ENCODE measurements at places on chromosomes 12 and 14.

DNA sequence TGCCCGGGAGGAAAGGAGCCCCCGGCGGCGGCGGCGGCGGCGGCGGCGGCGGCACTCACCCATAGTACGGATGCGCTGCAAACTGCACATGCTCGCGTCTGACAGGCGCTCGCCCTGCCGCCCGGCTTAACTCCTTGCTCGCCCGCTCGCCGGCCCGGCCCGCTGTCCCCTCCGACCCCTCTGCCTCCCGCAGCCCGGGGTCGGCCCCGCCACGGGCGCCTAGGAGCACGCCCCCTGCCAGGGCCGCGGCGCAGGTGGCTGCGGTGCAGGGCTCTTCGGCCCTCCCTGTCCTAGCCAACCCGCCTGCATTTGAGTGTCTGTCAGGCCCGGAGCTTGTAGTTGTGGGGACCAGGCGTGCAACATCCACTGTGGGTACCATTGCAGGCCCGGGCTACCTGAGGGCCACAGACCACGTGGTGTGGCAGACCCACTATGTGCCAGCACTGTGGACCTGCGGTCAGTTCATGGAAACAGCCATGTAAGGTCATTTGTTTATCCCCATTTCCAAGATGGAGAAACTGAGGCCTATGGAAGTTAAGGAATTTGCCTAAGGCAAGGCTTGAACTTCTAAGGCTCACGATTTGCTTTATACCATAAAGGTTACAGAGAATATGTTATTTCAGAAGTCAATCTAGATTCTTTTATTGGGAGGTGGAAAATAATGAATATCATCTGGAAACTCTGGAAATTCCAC, 17.6 kb upstream of the PLEKHH1 start:
- DNase-seq: no peak

DNA sequence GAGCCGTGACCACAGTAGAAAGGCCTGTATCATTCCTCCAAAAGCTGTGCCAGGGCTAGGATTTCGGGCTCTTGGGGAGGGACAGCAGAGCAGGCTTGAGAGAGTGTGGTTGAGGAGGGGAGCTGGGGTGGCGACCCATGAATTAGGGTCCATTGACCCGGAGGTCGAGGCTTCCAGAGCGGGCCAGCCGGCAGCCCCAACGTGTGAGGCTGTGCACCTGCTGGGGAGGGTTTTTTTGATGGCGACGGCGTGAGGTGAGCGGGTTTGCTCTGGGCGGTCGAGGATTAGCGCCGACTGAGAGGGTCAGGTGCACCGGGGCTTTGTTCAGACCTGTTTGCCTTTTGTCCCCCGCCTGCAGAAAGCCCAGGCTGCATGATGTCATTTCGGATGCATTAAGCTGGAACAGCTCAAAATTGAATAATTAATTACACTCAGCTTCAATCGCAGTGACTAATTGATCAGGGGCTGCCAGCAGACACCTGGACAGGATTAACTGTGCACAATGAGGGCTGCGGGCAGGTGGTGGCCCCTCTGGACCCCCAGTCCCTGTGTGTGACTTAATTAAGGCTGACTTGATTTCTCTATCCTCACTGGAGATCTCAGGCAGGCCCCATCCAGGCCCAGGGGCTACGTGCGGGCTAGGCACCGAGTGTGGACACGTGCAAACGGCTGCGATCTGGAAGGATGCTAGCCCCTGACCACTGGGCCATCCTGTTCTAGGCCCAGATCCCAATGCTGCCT, 42.1 kb upstream of the MEG3 start:
- DNase-seq: no peak

GRCh38 chr14:103624860-103625259, 4.2 kb upstream of the KLC1 start:
- DNase-seq: no peak

GRCh38 chr12:58071994-58072393, 130.6 kb downstream of the ATP23 start:
- no peak for DNase-seq

GRCh38 chr12:60144395-60144794, 548.6 kb downstream of the SLC16A7 start:
- no peak for DNase-seq

- no peak for DNase-seq
Observed at GRCh38 chr12:64824500-64825142, at the start of gene TBC1D30. Gene TBC1D30 (plus strand): TSS chr12:64824647. CDS start chr12:64824880, 233 bp downstream.

GRCh38 chr12:4025181-4026019, 152.2 kb upstream of the PARP11 start:
- no peak for DNase-seq

- no peak for DNase-seq
Observed at GRCh38 chr14:96243785-96244184, 12.2 kb upstream of the BDKRB1 start.

- DNase-seq: no peak
Observed at GRCh38 chr14:104895207-104895785, 29.4 kb upstream of the PLD4 start.

- DNase-seq: no peak
Observed at GRCh38 chr12:110354172-110354780, 49.2 kb downstream of the ANAPC7 start.

DNA sequence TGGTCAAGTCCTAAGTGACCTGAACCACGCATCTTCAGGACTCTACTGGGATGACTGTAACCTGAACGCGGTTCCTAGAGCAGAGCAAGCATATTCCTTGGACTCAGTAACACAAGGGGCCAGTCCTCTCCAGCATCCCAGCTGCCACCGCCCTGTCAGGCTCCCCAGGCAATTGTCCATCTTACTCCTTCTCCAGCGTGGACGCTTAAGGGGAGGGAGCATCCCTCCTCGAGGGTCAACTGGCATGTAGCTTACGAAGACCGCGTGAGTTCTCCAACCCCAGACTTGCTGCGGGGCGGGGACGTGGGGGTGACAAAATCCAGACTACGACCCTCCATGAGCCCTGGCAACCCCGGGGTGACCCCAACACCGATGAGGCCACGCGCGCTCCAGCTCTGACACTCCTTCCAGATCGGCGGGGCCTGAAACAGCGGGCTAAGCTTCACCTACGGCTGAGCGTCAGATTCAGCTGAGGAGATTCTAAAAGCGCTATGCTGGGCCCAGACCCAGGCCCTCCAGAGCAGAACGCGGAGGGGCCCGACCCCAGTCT, 846 bp upstream of the MTHFD1 start:
- DNase-seq: no peak

GRCh38 chr14:55301437-55302121, 30.4 kb downstream of the FBXO34 start:
- DNase-seq: no peak

DNA sequence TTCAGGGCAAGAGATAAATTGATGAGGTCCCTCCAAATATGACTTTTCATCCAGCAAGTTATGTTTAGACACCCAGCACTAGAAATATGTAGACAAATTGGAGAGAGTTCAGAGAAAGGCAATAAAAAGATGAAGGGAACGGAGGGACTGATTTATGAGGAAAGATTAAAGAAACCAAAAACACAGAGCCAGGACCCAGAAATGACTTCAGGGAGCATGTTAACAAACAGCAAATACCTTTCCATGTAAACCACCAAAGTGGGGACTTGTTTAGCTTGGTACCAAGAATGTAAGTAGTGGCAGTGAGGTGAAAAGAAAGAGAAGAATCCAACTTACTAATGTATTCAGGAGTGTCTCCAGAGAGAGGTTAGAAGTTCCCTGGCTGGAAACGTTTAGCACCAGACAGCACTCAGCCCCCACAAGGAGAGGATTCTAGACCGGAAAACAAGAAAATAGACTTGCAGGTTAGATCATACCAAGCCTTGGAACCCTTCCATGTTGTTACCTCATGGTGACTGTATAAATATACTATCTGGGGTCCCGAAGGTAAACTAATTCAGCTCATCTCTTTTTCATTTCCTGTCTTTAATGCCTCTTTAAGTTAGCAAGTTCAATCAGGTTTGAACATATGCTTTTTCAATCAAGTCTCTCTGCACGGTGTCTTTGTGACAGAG, 79.2 kb downstream of the TBC1D30 start:
- no peak for DNase-seq

- no peak for DNase-seq
Observed at GRCh38 chr12:53532021-53532420, 24.7 kb upstream of the NPFF start.

DNA sequence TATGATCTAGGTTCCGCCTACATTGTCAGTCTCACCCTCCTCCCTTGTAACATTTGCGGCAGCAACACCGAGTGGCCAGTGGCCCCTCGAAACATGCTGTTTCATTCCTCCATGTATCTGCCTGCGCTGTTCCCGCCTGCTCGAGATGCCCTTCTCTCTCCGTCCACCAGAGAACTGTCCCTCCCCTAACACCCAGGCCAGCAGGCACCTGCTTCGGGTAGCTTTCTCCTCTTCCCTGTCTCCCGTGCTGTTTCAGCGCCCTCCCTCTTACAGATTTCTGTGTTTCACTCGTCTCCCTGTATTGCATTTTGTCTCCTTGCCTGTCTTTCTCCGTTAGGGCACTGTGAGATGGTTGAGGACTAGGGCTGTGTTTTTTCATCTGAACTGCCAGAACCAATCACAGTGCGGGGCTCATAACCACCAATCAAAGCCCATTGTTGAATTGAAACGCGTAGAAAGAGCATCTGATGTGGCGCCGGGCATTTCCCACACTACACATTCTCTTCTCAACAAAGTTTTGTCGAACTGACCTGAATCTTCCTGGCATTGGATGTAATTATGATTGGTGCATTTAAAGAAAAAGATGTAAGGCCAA, 40.9 kb upstream of the ELK3 start:
- no peak for DNase-seq

- no peak for DNase-seq
Observed at GRCh38 chr12:113766131-113766878, 199.8 kb downstream of the RBM19 start.

DNA sequence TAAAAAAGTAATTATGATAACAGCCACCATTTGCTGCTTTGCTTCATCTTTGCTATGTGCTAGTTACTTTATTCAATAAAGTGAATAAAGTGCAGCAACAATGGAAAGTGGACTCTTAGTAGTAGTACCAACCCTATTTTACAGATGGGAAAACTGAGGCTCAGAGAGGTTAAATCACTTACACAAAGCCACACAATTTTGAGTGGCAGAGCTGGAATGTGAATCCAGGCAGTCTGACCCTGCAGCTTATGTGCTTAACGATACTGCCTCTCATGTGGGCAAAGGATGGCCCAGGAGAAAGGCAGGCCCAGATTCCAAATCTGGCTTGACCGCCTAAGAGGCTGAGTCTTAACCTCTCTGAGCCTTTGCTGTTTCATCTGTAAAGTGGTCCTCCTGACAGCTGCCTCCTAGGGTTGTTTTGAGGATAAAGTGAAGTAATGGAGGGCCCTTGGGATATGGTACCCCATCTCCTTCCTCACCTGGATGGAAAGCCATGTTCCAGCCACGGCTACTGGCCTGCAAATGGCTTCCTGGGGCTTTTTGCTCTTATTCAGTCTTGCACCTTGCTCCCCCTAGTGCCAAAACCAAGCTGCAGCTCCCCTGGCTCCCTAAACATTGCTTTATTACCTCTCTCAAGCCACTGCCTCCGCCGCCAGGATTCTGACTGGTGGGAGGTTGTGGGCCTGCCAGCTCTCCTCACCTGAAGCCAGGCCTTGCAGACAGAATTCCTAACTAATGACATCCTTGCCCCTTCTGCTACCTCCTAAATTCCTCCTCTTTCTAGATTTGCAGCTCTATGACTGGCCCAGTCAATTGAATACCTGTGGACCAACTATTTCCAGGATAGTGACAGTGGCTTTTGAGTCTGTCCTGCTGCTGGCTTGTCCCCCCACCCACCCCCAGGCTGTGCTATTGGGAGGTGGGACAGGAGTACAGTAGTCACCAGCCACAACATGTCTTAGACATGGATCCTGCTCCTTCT, 283.3 kb upstream of the PWP1 start:
- peak; percentile 25 for DNase-seq

GRCh38 chr14:100816286-100816949, 9.5 kb upstream of the MEG3 start:
- DNase-seq: no peak

DNA sequence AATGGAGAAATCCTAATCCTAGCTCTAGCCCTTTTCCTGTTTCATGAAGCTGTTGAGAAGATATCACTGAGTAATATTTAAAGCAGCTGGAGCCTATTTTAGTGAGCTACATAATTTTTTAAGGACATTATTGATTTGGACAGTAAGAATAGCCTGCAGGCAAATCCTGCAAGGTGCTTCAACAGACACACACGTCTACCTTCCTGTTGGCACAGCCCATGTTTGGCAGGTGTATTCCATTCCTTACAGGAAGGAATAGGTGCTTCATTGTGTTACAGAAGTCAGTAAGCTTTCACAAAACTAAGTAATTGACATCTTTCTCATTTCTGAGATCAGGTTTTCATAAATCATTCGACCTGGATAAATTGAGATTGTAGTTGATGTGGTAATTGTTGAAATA, 50.6 kb downstream of the FOXA1 start:
- no peak for DNase-seq

- no peak for DNase-seq
Observed at GRCh38 chr14:67077921-67078320, 111.3 kb upstream of the GARIN2 start.

DNA sequence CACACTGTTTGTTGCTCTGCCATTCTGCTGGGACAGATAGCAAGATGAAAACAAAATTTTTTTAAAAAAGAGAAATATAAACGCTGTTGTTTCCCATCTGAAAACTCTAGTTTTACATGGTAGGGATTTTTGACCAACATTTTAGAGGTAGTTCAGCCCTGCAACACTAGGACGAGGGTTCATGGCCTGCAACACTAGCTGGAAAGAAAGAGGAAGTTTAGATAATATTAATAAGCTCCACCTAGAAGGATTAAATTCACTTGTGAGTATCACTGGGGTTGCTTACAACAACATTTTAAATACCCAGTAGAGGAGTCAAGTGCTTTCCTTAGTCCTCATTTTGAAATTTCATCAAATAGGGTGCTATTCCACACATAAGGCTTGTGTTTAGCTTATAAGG, 68.2 kb downstream of the SRGAP1 start:
- no peak for DNase-seq

DNA sequence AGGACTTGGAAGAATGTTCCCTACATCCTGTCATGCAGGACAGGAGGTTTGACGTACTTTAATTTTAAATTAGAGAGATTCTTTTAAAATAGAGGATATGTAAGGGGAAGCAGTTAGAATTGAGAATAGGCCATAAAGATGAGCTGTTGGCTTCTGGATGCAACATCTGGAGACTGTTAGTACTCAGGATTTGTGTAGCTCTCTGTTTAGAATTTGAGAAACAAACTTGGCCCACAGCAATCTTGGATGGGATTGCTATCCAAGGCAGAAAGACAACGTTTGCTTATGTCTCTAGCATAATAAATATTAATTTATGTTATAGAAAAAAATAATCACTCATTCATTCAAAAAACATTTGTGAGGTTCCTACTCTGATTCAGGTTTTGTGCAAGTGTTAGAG, 398.4 kb upstream of the NOVA1 start:
- DNase-seq: no peak

DNA sequence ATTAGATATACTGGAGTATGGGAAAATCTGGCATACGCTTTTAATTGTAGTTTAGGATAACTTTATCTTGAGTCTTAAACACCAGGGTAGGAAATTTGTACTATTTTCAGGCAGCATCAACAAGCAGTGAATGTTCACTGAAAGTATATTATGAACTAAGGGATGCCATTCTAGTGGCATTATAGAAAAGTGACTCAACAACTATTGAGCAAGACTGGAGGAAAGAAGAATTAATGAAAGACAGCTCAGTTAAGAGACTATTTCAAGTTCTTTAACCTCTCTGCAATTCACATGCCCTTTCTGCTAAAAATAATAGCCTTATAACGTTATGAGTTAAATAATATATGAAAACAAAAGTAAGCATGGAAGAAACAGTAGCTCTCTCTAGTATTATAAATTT, 343.1 kb downstream of the FSCB start:
- DNase-seq: no peak

- DNase-seq: no peak
Observed at GRCh38 chr12:41724216-41724615, 420.5 kb downstream of the GXYLT1 start.
